ENCODE measurements at places on chromosomes 3 and 15. TPM values are rescaled to one million over a fixed set of nuclear protein-coding genes. Genes with fewer than 3 reads are reported as not detected.

DNA sequence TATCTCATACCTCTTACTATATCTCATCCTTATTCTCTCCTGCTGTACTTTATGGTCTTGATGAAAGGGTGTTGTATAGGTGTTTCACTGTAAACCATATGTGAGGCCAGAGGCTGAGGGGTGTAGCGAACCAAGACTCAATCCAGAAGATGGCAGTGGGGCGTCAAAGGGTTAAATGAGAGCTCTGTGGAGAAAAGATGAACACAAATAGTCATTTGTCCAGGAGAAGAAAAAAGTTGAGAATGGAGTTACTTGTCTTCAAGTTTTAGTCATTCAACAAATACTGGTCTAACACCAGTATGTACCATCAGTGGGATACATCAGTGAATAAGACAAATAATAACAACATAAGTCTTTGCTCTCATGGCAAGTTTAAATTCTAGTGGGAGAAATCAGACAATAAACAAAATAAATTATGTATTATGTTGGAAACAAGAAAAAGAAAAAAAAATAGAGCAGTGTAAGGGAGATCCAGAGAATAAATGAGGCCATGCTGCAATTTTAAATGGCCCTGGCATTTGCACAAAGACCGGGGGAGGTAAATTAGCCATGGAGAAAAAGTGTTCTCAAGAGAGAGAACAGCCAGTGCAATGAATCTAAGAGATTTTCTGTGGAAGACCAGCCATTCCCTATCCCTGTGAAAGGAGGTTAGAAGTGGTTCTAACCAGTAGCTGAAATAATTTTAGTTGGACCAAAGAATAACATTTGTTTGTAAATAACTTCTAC is 77.0 kb upstream of the UMPS start:
- DNase-seq = no peak

DNA sequence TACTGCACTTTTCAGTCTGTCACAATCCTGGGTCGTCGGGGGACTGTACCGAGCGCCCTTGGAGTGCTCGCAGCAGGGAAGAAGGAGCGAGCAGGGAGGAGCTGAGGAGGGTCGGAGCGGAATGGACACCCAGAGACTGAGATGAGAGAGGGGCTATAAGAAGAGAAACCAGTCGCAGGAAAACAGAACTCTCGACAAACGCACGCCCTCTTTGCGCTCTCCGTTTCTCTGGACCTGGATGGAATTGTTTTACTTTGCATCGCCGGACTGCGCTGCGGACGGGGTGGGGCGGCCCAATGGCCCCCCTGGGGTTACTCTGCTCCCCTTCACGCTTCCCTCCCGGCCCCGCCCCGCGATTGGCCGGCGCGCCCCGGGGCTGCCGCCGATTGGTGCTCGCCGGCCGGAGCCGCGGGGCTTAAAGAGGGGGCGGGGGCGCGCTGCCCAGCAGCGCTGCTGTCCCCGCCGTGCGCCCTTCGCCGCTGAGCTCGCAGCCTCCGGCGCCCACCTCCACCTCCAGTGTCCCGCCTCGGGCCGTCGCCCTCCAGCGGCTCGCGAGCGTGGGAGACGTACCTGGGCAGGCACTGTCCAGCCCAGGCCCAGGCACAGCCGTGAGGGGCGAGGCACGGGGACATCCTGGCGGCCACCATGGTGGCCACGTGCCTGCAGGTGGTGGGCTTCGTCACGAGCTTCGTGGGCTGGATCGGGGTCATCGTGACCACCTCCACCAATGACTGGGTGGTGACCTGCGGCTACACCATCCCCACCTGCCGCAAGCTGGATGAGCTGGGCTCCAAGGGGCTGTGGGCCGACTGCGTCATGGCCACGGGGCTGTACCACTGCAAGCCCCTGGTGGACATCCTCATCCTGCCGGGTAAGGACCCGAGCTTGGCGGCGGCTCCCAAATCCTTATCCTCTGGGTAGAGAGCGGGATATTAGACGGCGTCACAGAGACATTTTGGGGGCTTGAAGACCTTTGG is at the start of gene CLDN11:
Gene CLDN11, plus strand, starts transcription at position 447 of the 977 bp plus-strand sequence. Its CDS starts 199 bp downstream, at position 646.
- peak; percentile 72 for DNase-seq

DNA sequence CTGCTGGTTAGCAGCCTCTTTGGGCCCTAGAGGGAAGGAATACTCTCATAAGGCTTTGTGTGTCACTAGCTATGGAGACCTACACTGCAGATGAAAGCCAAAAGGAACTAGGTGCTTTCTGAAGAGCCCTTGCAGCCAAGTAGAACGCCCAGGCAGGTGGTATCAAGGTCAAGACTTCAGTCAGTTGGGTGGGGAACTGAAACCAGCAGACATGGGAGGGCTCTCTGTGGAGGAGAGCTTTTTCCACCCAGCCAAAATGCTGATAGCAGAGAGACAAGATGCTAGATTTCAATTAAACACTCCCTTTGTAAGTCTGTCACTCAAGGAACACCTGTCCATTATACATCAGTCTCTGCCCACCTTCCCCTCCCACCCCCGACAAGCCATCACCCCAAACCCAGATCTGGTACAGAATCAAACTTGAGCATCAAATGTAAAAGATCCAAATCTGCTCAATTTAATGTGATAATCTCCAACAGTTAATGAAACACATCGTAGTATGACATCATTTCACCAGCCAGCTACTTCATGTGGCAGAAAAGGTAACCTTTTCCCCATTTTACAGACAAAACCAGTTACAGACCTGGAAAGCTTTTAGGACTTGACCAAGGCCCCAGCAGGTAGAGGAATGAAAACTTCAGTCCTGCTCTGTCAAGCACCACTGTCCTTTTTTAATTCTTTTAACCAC is 14.6 kb downstream of the MRPS25 start:
- DNase-seq = no peak

DNA sequence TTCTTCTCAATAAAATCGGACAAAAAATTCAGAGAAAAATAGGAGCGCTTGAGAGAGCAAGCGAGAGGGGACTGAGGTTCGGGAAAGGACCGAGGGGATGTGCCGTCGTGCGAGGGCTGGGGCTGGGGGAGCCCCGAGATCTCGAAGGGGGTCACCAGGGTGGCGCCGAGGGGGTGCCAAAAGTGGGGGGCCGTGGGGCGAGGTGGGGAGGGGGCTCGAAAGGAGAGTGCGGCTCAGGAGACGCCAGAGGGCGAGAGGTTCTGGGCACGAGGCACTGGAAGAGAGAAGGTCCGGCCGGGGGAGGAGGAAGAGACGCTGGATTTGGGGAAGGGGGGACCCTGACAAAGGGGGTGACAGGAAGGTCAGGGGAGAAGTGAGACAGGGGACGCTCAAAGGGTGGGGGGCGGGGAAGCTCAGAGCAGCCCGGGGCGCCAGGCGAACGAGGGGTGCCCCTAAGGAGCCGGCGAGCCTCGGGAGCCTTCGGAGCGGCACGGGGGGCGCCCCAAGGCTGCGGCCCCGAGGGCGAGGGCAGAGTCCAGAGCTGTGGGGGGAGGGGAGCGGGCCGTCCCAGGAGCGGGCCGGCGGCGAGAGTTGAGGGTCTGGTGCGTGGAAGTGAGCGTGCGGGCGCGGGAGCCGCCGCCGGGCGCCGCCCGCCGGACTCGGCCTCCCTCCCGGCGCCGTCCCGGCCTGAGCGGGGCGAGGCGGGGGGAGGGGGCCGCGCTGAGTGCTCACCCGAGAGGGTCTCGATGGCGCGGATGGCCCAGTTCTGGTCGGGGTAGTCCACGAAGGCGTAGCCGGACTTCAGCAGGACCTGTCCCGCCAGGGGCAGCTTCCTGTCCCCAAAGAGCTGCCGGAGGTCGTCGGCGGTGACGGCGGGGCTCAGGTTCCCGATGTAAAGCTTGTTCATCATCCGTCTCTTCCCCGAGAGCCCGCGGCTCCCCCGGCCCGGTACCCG is 514 bp downstream of the IGF2BP2 start:
- no peak for DNase-seq

DNA sequence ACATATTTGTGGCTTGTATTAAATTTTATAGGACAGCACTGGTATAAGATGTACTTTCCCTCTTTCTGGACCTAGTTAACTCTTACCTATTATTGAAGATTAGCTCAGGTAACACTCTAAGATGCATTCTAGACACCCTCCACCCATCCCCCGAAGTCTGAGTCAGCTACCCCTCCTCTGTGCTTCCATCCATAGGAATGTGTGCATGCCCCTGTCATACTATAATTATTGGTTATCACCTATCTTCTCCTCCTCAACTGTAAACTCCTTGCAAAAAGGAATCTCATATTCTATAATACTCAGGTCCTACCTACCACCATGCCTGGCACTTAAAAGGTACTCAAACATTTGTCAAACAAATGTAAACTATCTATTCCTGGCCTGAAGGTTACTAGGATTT is 3.0 kb downstream of the PEAK1 start:
- no peak for DNase-seq

The PIK3R4 gene
- 11.4 TPM for total RNA-seq

The FNDC3B gene
- total RNA-seq = 57.8 TPM

Measured in Right ventricle myocardium inferior (tissue), 1 donor.